NCI-H1092 treated with DMSO at 0.1 percent for 48 hours (cell line): ENCODE measurements at places on chromosomes 3 and 15.

DNA sequence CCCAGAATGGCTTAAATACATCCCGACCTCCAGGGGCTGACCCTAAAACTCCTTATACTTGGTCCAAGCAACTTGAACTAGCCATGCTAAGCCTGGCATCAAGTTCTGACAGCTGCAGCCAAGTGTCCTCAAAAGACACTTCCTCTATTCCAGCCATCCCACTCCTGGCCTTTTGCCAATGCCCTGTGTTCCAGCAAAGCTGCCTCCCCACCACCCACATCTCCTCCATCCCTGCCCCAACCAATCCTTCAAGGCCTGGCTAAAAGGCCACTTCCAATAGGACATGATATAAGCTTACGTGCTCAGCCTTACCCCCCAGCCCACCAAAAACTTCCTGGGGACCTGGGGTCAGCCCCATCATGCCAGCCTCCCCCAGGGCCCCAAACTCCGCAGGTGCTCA lies 40.9 kb downstream of the SEMA3G start:
- DNase-seq, result no peak

- DNase-seq, result no peak
Observed at GRCh38 chr3:98764472-98764884, 1.3 kb downstream of the ST3GAL6 start.

GRCh38 chr3:66910266-66911055 lies 87.6 kb upstream of the KBTBD8 start:
- DNase-seq, result no peak

DNA sequence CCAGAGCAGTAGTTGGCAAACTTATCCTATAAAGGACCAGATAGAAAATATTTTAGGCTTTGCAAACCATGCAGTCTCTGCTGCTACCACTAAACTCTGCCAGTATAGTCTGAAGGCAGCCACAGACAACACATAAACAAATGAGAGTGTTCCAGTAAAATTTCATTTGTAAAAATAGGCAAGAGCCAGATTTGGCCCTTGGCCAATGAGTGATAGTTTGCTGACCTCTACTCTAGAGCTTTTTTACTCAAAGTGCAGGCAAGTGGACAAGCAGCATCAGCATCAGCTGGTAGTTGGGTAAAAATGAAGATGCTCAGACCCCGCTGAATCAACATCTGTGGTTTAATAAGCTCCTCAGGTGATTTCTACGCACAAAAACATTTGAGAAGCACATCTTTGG lies 269.8 kb downstream of the NTRK3 start:
- no peak for DNase-seq

DNA sequence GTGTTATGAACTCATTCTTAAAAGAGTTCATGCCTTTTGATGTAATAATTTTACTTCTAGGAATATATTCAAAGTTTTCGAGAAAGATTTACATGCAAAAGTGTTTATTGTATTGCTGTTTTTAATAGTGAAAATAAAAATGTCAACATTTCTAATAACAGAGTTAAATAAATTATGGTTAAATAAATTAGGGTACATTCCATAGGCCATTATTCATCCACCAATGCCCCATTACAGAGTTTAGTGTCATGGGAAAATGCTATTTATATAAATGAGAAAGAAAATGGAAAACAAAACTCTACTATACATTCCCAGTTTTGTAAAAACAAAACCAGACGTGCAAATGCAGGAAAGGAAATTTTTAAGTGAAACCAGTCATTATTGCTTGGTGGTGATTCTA lies 538.1 kb upstream of the TBL1XR1 start:
- DNase-seq, result no peak

GRCh38 chr15:61038910-61039309 lies 190.2 kb downstream of the RORA start:
- no peak for DNase-seq

- DNase-seq, result no peak
Observed at GRCh38 chr3:14678015-14678503, 3.1 kb downstream of the C3orf20 start.

DNA sequence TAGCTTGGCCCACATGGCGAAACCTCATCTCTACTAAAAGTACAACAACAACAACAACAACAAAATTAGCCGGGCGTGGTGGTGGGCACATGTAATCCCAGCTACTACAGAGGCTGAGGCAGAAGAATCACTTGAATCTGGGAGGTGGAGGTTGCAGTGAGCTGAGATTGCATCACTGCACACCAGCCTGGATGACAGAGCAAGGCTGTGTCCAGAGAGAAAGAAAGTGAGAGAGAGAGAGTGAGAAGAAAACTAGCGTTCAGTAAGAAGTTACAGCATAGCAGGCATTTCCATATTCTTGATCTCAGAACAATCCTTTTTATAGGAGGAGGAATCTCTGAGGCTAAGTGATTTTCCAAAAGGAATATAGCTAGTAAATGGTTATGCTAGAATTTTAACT lies 1076.1 kb downstream of the AGBL1 start:
- no peak for DNase-seq

GRCh38 chr3:18208856-18209255 lies 216.3 kb downstream of the SATB1 start:
- no peak for DNase-seq

DNA sequence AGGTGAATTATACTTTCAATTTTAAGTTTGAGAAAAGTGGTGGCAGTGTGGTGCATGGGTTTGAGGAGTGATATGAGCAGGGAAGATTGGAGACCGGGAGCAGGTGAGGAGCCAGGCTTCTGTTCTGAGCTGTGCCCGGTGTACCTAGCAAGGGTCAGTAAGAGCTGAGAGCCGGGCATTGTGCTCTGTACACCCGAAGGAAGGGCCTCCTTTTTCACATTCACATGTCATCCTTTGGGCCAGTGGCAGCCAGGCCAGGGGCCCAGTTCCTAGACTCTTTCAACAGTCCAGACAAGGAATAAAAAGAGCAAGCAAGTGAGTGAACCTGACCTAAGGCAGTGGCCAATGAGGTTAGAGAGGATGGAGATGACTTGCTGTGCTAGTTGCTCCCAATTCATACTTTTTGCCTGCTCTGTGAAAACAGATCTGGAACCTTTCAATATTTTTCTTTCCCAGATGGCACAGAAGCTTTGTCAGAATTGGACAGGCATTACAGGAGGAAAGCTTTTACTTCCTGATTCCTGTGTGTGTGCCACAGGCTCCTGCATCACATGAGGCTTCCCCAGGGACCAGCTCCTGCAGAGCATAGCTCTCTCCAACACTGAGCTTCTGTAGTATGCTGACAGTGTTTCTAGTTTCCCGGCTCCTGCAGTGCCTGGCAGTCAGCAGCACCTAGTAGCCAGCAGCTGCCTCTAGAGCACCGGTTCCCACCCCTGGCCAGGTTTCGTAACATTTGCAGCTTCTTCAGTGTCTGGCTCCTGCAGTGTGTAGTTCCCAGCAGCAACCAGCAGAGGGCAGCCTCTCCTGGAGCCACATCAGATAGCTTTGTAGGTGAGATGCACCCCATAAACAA lies 5.3 kb upstream of the TRA2B start:
- peak; percentile 86 for DNase-seq

DNA sequence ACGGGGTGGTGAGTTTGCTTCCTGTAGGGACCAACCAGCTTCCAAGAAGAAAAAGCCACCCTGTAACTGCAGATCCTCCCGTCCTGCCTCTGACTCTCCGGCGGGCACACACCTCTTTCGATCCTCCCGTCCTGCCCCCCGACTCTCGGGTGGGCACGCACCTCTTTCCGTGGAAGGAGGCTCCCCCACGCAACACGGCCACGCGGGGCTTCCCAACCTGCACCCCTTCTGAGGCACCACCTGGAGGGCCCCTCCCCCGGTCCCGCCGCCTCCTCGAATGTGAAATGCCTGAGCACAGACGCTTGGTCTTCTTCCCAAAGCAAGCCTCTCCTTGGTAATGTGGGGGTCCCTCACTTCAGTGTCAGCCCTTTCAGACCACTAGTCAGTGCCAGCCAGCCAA lies 7.3 kb downstream of the ADAMTS17 start:
- no peak for DNase-seq

- peak; percentile 15 for DNase-seq
Observed at GRCh38 chr15:64045774-64046420, 388 bp downstream of the DAPK2 start.

GRCh38 chr3:99332718-99333117 lies 305.7 kb upstream of the COL8A1 start:
- no peak for DNase-seq

- DNase-seq, result no peak
Observed at GRCh38 chr3:32551496-32551895, 19.2 kb downstream of the DYNC1LI1 start.

DNA sequence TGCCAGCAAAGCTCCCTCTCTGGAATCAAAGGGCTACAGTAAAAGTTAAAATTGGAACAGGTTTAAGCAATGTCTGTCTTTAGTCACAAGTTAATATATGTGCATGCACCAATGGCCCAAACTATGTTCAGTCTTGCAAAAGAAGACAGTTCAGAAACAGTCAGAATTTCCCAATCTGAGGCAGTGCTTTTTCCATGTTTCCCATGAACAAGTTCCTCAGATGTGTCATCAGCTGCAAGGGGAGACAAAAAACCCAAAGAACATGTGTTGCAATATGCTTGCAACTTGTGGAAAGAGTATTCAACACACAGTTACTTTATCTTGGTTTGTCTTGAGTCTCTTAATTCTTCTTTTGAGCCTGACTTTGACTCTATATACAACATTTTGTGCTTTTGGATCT lies 148.4 kb downstream of the USP13 start:
- DNase-seq, result no peak

GRCh38 chr3:69490235-69490634 lies 104.3 kb upstream of the FRMD4B start:
- no peak for DNase-seq

- no peak for DNase-seq
Observed at GRCh38 chr3:37179144-37179967, 5.0 kb upstream of the LRRFIP2 start.

GRCh38 chr3:158768881-158769543 lies 32.8 kb upstream of the MFSD1 start:
- no peak for DNase-seq

DNA sequence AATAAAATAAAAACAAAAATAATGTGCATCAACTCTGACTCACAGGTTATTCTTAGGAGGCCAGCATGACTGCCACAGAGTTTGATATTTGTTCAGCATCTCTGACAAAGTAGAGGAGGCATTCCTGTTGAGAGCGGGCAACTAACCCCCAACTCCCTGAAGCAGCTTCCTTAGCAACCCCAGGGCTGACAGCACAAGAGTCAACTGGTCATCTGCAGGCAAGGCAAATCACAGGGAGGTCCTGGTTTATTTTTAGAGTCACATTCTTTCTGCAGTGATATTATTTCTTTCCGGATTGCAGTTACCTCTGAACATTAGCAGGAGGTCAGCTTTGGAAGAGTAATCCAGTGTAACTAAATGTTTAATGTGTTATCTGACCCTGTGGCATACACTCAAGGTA lies 273.0 kb downstream of the PLCL2 start:
- no peak for DNase-seq

DNA sequence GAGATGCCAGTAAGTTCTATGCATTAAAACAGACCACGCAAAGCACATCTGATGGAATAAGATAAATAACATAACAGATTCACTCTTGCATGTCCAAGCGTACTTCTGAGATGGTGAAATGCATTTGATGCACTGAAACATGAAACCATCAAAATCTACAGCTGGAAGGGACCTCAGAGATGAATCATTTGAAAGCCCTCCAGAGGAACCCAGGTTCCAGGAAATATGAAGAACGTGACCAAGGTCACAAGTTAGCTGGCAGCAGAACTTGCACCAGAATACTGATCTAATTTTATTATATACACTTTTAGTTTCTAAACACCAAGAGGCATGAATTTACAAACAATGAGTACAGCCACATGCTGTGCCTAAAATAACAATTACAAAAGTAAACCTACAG lies 957.1 kb downstream of the FHIT start:
- peak; percentile 20 for DNase-seq

DNA sequence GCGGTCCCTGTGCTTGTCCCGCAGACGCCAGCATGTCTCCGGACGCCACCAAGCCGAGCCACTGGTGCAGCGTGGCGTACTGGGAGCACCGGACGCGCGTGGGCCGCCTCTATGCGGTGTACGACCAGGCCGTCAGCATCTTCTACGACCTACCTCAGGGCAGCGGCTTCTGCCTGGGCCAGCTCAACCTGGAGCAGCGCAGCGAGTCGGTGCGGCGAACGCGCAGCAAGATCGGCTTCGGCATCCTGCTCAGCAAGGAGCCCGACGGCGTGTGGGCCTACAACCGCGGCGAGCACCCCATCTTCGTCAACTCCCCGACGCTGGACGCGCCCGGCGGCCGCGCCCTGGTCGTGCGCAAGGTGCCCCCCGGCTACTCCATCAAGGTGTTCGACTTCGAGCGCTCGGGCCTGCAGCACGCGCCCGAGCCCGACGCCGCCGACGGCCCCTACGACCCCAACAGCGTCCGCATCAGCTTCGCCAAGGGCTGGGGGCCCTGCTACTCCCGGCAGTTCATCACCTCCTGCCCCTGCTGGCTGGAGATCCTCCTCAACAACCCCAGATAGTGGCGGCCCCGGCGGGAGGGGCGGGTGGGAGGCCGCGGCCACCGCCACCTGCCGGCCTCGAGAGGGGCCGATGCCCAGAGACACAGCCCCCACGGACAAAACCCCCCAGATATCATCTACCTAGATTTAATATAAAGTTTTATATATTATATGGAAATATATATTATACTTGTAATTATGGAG lies 79.1 kb downstream of the SMAD6 start:
- no peak for DNase-seq

GRCh38 chr3:52053307-52054304 lies 2.8 kb downstream of the DUSP7 start:
- DNase-seq, result no peak

GRCh38 chr15:78691851-78692421 lies 50.9 kb upstream of the CHRNB4 start:
- DNase-seq, result no peak

DNA sequence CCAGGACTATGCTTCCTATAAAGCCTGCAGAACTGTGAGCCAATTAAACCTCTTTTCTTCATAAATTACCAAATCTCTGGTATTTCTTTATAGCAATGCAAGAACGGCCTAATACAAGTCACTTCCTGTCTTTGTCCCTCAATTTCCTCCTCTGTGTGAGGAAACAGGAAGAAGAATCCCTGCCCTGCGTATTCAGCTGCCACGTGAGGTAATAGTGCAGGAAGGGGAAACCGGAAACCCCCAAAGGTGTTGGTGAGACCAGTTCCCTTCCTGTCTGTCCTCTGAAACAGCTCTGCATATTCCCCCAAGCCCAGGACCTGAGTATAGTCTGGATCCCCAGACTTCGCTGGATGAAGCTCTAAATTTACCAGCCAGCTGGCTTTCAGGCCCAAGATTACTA lies 18.1 kb upstream of the PTPN23 start:
- no peak for DNase-seq

DNA sequence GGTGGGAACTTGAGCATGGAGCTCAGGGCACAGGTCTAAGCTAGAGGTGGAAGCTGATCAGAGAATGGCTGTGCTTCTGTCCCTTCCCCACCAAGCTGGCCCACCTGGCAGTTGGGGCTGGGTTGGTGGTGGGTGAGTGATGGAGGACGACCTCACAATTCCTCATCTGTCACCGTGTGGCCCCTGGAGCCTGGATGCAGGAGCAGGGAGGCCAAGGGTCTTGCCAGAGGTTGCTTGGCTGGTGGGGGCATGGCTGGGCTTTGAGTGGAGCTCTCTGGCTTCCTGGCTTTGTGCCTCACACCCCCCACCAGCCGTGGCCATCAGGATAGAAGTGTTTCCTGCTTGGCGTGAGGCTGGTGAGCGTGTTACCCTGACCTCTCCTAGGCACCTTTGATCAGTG lies 36.0 kb downstream of the FBLN2 start:
- DNase-seq, result no peak
